Kidney (tissue), 22 donors: ENCODE measurements at places on chromosomes 1 and 21.
A peak's percentile ranks its signal among the peaks of the same experiment; 100 is the strongest.

- no peak for DNase-seq
These were observed 169.4 kb downstream of the ACTL8 start for GRCh38 chr1:17924578-17924977.

GRCh38 chr21:38507374-38507942, 9.2 kb upstream of the ERG start:
- no peak for DNase-seq

GRCh38 chr1:172875892-172876291, 174.8 kb downstream of the TNFSF18 start:
- no peak for DNase-seq

DNA sequence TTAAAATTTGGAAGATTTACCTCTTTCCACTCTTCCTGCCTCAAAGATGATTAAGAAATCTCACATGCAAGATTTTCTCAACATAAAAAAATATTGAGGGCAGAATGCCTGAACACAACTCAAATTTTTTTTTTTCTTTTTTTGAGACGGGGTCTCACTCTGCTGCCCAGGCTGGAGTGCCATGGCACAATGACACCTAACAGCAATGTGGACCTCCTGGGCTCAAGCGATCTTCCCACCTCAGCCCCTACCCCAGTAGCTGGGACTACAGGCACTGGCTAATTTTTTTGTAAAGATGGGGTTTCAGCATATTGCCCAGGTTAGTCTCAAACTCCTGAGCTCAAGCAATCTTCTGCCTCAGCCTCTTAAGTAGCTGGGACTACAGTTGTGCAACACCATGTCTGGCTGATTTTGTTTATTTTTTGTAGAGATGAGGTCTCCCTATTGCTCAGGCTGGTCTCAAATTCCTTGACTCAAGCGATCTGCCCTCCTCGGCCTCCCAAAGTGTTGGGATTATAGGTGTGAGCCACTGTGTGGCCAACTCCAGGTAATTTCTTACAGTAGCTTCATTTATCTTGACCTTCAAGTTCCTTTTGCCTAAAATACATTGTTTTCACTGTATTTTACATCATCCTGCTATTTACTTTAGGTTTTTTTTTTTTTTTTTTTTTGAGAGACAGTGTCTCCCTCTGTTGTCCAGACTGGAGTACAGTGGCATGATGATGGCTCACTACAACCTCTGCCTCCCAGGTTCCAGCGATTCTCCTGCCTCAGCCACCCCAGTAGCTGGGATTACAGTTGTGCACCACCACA, 10.4 kb downstream of the NUCKS1 start:
- DNase-seq, result no peak

GRCh38 chr1:224497714-224498573, 63.3 kb upstream of the WDR26 start:
- peak; percentile 22 for DNase-seq

DNA sequence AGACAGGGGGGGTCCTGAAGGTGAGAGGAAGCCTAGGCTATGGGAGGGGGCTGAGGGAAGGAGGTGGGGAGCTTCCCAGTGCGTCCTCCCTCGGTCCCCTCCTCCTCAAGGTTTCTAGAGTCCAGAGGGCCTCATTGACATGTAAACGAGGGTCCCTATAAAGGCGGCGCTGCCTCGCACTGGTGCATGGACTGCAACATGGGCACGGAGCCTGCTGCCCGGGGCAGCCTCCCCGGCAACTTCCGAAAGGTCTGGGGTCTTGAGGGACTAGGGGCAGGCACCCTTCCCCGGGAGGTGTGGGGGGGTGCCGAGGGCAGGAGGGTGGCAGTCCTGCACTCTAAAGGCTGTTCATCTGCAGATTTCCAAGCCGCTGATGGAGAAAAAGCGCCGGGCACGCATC, at the start of gene HES3:
TSS of gene HES3 (plus strand) at position 187 of the 400 bp plus-strand sequence. CDS start at position 374, 187 bp downstream.
- DNase-seq, result no peak

DNA sequence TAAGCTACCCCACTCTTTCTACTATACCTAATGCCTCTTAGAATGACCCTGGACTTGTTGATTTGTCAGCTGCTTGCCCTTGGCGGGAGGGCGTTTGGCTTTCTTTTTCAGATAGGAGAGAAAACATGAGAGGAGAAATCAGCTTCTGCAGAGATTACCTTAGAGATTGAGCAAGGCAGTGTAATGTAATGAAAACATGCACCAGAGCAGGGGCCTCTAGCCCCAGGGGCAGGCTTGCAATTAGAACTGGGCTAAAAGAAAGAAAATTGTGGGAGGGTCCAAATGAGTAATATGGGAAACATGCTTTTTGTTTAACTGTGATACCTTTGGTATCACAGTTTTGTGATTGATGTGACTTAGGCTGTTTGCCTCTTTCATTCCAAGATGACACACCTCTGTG, 89.7 kb downstream of the PBX1 start:
- no peak for DNase-seq

DNA sequence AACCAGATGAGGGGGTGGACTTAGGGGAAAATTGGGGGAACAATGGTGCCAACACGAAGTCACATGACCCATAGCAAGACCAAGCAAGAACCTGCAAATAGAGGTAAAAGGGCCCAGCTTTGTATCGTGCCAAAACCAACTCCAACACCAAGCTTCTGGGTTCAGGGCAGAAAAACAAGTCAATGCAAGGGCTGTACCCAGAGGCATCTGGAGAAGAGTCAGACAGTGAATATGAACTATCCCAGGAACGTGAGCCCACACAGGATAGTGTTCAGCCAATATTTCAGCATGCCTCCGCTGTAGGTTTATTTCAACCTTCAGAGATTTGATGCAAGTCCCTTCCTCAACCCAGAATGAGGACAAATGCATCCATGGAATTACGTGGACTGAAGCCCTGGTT, 15.0 kb upstream of the ZMYM6 start:
- DNase-seq, result no peak

GRCh38 chr1:77583483-77583882, 99.0 kb downstream of the ZZZ3 start:
- no peak for DNase-seq

- no peak for DNase-seq
These were observed 249.1 kb upstream of the NR5A2 start for GRCh38 chr1:199778324-199778955.

DNA sequence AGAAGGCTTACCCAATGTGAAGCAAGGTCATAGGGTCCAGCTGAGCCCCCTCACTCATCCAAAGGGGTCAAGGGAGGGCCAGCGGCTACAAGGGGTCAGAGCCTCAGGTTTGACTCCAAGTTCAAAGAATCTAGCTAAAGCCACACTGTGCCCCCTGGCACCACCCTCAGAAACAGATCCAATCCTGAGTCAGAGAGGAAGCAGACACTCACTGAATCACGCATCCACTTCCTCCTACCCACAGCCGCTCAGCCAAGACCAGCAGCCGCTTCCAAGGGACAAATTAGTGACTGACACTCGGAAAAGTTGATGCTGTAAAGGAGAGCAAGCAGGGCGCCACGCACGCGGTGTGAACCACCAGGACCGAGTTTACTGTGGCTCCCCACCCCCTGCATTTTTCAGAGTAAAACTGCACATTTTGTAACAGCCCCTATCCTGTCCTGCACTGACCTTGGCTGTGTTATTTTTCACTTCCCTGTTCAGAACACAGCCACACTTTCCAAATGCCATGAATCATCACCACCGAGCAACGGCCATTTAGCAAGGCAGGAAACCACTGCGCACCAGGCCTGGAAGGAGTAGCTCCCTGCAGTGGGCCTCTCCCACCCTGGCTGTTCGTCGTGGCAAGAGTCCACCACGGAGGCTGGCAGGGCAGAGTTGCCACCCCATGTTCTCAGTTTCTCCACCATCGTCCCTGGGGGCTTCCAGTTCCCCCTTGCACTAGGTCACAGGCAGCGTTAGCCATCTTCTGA, 147.8 kb downstream of the TOMM20 start:
- peak; percentile 87 for DNase-seq

- DNase-seq, result peak; percentile 66
These were observed 23.9 kb upstream of the RUNX1 start for GRCh38 chr21:35072960-35073359.

- DNase-seq, result no peak
These were observed 320.8 kb upstream of the DUSP10 start for GRCh38 chr1:222062640-222063039.

GRCh38 chr1:93960641-93961147, 51.5 kb upstream of the GCLM start:
- DNase-seq, result no peak

DNA sequence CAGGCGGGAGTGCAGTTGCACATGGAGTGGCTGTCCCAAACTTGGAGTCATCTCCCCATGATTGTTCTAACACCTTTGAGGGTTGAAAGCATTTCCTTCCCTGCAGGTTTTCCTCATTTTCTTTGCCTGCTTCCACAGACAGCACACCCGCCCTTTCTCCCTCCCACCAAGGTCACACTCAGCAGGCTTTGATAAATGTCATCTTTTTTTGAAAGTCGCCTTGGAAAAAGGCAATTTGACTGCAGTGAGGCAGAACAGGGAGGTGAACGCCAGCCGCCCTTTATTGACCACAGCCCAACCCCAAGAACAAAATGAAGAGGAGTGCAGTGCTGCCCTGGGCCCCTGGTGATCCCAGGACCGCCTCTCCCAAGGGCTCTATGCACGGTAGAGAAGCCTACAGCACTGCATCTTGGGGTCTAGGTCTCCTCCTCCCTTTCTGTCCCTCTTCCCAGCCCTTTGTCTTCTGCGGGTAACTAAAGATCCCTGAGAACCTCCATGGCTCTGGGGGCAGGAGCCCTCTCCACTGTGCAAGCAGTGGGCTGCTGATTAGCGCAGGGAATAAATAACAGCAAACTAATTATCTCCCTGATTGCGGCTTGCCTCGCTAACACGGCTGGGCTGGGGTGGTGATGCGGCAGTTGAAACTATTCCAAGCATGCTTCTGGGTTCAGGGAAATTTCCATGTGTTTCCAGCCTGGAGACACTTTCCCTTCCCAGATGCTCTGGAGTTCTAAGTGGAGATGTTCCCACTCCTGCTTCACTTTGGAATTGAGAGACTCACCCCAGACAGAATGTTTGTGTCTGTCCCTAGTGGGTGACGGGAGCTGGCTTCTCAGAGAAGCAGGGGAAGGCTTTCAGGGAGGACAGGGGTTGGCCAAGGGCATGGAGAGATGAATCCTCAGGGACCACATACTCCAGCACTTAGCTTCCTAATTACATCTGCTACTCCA, 11.8 kb upstream of the AMIGO1 start:
- no peak for DNase-seq
